ENCODE measurements at places on chromosomes 11 and 22.
A peak's percentile ranks its signal among the peaks of the same experiment; 100 is the strongest.

DNA sequence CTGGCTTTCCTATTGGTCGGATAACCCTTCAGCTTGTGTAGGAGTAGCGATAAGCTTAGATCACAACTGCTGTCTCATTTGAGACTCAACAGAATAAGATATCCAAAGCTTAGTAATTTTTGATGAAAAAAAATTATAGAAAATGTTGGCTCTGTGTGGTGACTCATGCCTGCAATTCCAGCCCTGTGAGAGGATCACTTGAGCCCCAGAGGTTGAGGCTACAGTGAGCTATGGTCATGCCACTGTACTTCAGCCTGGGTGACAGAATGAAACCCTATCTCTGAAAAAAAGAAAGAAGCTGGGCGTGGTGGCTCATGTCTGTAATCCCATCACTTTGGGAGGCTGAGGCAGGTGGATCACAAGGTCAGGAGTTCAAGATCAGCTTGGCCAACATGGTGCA lies 55.6 kb upstream of the RRM1 start:
- no peak for DNase-seq

DNA sequence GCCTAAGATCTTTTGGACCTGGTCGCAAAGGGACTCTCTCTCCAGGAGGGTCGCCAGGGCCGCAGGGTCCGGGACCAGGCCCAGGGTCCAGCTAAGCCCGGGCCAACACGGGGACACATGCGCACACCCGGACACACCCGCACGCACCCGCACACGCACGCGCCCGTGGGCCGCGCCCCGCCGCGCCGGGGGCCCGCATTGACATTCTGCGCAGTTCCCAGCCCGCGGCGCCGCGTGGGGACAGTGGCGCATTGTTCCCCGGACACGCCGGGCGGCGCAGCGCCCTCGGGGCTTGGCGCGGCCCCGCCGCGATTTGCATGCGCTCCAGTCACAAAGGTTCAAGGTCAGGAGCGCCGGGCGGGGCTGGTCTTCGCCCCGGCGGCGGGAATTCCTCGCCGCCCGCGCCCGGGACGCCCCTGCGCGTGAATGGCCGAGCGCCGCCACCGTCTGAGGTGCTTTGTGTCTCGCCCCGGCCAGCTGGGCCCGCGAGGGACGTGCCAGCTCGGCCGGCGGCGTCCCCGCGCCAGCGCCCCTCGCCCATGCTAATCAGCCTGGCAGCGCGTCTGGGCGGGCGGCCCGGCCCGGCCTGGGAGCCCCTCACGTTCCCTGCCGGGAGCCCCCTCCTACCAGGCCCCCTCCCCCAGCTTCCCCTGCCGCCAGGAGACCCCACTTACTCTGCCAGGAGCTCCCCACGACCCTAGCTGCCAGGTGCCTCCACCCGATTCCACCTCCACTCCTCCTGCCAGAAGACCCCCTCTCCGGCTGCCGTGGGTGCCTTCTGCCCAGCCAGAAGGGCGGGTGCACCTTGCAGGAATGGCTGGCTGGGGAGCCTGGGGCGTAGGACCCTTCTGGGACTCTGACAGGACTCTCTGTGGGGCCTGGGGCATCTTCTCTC lies 50.5 kb upstream of the WNT7B start:
- DNase-seq: peak; percentile 27

DNA sequence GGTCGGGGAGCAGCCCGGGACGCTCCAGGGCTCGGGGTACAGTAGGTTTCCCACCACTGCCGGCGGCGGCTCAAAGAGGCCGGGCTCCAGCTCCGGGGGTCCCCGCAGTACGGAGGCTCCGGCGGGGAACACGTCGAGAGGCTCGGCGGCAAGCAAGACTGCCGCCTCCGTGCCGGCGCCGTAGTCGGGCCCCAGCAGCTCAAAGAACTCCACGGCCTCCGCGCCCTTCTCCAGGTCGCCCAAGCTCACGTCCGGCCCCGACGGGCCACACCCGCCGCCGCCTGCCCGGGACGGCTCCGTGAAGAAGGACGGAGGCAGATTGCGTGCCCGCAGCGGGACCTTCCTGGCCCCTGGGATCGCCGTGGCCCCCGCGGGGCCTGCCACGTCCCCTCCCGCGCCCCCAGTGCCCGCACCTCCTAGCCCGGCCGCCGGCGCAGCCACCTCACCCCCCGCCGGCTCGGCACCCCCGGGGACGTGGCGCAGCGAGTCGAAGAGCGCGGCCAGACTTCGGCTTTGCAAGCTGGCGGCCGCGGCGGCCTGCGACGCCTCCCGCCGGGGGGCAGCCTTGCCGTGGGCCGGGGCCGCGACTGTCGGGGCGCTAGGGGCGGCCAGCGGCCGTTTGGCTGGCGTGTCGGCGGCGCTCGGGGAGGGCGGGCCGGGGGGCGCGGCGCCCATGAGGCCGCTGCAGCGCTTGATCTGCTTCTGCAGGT lies 775 bp downstream of the FAM181B start:
- peak; percentile 41 for DNase-seq

GRCh38 chr22:43829904-43830851 lies 18.1 kb upstream of the EFCAB6 start:
- DNase-seq: no peak

DNA sequence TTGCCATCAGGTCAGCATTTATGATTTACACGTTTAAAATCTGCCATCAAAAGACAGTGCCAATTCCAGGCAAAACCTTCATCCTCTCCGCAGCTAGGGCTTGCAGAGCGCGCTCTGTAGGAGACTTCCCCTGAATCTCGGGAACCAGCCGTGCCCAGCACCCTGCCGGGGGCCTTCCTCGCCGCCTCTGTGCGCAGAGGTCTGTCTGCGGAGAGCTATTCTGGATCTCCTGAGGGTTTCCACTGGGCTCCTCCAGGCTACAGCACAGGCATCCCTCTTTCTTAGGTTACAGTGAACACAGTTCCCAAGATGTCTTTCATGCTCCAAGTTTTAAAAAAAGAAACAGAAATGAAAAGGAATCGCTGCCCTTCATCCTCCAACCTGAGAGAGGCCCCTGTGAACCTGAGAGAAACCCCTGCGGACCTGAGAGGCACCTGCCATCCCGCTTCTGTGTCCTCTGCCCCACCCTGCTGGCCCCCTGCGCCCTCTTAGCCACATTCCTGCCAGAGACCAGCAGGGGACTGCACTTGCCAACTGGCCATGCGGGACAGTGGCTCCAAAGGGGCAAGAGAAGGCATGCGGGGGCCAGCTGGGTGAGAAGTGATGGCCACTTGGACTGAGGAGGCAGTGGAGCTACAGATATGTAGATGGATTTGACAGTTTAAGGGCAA lies 16.1 kb downstream of the TP53AIP1 start:
- no peak for DNase-seq

DNA sequence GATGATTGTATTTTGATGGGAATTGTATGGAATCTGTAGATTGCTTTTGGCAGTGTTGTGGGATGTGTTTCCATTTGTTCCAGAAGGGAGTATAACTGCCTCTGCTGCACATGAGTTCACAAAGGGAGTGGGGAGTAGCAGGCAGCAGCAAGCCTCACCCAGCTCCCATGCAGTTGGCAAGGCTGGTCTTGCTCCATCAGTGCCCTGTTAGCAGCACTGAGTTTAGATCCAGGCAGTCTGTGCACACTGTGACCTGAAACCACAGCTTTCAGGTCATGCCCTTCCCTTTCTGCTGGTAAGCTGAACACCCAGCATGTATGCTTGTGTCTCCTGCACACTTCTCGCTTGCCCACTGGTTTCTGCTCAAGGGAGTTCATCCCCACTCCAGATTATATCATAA lies 3.7 kb upstream of the NUCB2 start:
- no peak for DNase-seq

GRCh38 chr11:126194121-126194543 lies 17.3 kb downstream of the RPUSD4 start:
- DNase-seq: peak; percentile 66

- DNase-seq: peak; percentile 31
Observed at GRCh38 chr11:129374993-129375750, 476 bp upstream of the BARX2 start.

- no peak for DNase-seq
Observed at GRCh38 chr22:44039566-44040171, 15.6 kb downstream of the PARVB start.

DNA sequence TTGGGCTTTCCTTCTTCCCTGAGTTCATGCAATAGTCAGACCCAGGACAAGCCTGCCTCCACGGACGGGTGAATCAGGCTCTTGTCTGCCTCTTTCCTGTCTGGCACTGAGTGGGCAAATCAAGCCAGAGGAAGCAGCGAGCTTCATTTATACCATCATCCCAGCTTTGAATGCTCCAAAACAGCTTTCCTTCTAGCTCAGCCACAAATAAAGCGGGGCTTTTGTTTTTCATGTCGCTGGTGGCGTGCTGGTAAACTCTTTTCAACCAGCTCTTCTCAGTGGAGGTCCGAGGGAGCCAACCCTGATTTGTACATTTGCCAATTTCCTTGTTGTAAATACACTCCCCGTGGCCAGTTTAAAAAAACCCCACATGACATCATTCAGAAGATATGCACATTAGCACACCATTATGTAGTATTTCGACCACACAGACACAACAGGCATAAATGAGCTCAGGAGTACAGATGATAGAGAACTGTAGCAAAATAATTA lies 8.6 kb downstream of the C11orf91 start:
- no peak for DNase-seq

DNA sequence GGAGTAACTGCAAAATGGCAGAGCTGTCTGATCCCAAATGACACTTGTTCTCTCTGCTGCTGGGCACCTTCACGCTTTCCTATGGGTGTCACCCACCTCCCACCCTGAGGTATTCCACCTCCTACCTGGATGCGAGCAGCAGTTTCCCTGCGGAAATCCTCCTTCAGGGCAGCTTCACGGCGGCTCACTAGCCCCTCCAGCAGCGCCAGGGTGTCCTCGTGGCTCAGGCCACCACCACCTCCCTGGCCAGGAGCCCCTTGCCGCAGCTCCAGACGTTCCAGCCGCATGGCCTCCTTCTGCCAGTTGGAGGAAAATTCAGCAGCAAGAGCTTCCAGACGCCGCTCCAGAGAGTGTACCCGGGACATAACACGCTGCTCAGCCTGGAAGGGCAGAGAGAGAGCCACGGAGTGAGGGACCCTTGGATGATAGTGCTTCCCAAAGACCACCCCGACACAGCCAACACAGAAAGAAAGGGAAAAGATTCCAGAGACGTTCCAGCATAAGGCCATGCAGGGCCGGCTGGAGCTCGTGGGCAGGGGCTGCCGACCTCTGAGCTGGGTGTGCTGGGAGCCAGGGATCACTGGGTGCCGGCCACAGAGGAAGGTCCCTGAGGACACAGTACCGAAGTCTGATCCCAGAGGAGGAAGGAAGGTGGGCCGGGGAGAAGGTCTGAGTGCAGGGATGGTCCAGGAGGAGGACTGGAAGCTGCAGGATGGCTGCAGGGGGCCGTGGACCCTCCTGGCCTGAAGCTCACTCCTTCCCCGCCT lies 13.4 kb downstream of the SUN2 start:
- no peak for DNase-seq

GRCh38 chr11:35138943-35139721 lies at the start of gene CD44:
Gene CD44 (plus strand): TSS chr11:35139171. CDS start chr11:35139304, 133 bp downstream.
- peak; percentile 81 for DNase-seq

DNA sequence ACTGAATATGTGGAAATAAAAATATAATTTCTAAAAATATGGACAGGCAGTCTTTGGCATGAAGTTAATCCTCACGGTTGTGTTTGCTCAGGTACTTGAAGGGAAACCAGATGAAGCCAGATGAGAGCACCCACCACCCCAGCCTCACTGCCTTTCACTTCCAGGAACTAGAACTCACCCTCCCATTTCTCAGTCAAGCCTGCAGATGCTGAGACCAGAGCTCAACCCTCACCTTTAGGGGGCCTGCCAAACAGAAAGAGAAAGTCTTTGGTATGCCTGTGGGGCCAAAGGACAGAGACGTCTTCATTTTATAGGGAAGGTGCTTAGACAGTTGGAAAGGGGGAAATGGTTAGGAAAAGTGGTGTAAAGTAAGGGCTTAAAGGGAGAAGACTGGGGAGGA lies 252.8 kb upstream of the PLET1 start:
- DNase-seq: no peak

DNA sequence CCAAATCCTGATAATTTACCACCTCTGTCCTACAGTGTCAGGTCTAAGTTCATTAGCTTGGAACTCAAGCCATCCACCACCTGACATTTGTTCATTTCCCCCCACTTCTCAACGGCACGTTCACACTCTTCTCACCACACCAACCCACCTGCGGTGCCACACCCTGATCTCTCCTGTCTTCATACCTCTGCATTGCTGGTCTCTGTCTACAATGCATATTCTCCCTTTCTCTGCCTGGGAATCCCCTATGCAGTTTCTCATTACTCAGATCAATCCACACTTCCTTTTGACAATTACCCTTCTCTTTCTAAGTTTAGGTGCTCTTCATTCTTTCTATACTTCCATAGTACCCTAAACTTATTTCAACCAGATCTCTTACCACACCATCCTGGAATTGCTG lies 20.4 kb upstream of the EMSY start:
- DNase-seq: no peak

DNA sequence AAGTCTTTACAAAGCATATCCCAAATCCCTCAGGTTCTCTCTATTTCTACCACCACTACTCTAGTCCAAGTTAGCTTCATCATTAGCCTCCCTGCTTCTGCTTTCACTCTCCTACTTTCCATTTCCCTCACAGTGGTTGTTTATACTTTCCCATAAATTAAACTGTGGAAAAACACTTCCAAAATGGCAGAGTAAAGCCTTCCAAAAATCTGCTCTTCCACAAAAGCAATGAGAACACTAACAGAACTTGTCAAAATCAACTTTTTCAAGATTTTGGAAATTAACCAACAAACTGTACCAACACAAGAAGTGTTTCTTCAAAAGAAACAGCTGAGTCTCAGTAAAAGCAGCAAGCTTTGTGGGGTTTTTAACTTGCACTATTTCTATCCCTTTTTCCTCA lies 71.8 kb downstream of the TTC28 start:
- no peak for DNase-seq

DNA sequence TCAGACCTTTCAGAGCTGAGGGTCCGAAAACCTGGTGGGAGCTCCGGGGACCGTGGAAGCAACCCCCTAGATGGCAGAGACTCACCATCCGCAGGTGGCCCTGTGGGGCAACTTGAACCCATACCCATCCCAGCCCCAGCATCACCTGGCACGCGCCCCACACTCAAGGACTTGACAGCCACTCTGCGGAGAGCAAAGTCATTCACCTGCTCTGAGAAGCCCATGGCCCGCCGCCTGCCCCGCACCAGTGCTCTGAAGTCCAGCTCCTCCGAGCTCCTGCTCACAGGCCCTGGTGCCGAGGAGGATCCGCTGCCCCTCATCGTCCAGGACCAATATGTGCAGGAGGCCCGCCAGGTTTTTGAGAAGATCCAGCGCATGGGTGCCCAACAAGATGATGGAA lies 2.0 kb downstream of the ARHGEF17 start:
- no peak for DNase-seq

GRCh38 chr11:32164836-32165235 lies 74.0 kb downstream of the RCN1 start:
- DNase-seq: no peak

DNA sequence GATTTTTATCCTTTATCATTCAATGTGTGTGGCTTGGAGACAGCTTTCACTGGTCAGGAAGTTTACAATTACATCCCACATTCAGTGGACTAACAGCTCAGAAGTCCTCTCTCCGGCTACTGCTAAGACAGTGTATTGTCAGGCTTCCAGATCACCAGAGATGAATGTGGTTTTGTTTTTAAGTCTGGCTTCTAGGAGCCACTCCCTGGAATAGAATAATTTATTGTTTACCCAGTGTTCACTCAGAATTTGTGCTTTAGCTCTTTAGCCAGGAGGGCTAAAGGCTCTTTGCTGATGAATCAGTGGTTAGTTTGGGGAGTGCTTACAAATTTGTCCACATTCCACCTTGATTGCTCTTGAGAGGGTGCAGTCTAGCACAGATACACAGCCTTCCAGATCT lies 26.5 kb downstream of the TRIM77 start:
- DNase-seq: no peak

GRCh38 chr22:43540529-43540923 lies 128.7 kb downstream of the MPPED1 start:
- DNase-seq: no peak

- no peak for DNase-seq
Observed at GRCh38 chr11:76415073-76415472, 29.7 kb upstream of the EMSY start.
